ENCODE measurements at places on chromosomes 6 and 20.

DNA sequence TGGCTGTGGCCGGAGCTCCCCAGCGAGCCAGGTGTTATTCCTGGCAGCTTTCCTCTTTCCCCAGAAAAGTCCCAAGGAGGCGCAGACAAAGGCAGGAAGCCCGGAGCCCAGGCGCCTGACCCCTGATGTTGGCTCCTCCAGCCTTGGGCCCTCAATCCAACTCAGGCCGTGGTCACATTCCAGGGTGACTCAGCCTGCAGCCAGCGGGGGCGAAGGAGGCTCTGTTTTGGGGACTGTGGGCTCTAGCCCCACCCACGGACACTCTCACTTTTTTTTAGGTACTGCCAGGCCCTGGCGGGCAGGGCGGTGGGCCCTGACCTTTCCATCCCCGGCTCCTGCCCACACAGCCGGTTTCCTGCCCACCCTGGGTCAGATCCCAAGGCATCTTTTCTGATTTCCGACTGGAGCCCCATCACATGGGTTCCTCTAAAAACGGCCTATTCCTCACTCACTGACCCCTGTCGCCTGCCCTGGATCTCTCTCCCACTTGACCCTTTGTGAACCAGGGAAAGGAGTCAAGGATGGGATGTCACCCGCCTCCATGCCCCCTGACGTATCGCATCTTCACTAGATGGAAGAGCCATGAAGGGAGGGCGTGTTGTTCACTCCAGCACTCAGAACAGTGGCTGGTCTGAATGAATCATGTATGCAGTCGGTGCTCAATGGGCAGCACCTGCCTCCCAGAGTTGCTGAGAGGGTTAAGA lies 5.5 kb downstream of the PTGIS start:
- DNase-seq, result no peak

- DNase-seq, result no peak
Measured at GRCh38 chr6:7295916-7296315, 17.1 kb downstream of the SSR1 start.

- DNase-seq, result peak; percentile 9
Measured at GRCh38 chr6:144582939-144583613, 297.9 kb downstream of the UTRN start.

DNA sequence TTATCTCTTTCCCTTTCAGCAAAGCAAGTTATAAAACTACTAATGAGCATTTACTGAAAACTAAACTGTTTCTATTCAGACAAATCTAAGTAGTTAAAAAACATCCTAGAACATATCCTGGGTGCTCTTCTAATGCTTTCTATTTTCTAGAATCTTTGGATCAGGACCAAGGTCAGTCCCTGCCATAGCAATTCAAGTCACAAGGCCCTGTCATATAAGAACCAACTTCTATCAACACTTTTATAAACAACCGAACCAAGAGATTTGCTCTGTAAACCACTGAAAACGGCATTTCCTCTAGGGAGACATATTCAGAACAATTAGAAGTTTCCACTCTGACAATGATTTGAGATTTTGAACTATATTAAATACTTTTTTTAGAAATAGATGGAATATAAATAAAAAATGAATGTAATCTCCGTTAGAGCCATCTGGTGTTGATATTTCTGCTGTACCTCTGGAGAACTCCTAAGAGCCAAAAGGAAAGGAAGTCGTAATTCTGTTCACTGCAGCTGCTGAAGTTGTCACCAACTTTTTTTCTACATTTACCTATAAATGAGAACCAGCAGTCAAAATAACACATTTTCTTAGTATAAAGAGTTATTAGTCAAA lies 51.4 kb upstream of the LGSN start:
- DNase-seq, result no peak

DNA sequence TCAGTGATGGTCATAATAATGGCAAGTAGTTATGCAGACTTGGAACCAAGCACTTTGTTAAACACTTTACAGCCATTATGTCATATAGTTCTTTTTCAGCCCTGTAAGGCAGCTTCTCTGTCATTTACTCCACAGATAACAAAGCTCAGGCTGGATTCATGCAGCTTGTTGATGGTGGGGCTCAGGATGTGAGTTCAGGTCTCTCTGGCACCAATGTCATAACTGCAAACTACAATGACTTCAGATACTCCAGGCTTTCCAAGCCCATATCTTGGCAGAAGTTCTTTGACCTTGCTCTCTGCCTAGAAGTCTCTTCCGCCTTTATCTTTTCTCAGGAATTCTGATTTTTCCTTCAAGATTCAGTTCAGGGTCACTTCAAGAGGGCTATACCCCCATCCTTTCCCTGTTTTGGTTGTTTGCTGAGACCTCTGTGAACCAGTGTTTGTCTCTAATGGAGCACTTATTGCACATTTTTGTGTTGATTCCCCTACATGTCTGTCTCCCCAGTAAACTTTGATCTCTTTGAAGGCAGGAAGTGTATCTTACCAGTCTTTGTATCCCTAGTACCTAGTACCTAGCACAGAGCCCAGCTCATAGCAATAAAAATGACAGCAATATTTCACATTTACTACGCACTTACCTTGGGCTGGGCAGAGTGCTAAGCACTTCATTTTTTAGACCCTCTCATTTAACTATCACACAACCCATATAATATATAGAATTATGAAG lies 19.7 kb upstream of the EFHC1 start:
- no peak for DNase-seq

Data from activated naive CD4-positive, alpha-beta T cell (primary cell).